ENCODE measurements at places on chromosomes 4 and X.

- H3K4me1 ChIP-seq, result no peaks in the 10 kb centered on the region
- H3K36me3 ChIP-seq, result no peaks in the 10 kb centered on the region
- DNase-seq, result no peak
- peaks cover 4% of the 10 kb centered on the region for H3K27me3 ChIP-seq
- H3K27ac ChIP-seq, result no peak overlapping the region
- no peak overlapping the region for H3K4me3 ChIP-seq
Measured at GRCh38 chrX:74389016-74389722, 32.1 kb upstream of the SLC16A2 start.

GRCh38 chrX:130719413-130719812 lies 183.6 kb downstream of the ENOX2 start:
- no peak overlapping the region for H3K4me3 ChIP-seq
- no peaks in the 10 kb centered on the region for H3K36me3 ChIP-seq
- no peak for DNase-seq
- no peaks in the 10 kb centered on the region for H3K4me1 ChIP-seq
- H3K27ac ChIP-seq, result no peak overlapping the region

DNA sequence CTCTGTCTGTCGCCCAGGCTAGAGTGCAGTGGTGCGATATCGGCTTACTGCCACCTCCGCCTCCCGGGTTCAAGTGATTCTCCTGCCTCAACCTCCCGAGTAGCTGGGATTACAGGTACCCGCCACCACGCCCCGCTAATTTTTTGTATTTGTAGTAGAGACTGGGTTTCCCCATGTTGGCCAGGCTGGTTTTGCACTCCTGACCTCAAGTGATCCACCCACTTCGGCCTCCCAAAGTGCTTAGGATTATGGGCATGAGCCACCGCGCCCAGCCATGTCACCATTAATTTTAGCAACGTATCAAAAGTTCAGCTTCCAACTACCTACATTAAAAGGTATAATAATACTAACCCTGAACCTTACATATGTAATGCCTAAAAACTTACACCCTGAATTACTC lies 940 bp upstream of the UTP3 start:
- peak overlapping the region; percentile 87 for H3K4me3 ChIP-seq
- DNase-seq, result peak; percentile 18
- H3K27ac ChIP-seq, result peak overlapping the region; percentile 99
- no peaks in the 10 kb centered on the region for H3K27me3 ChIP-seq
- peaks cover 30% of the 10 kb centered on the region for H3K4me1 ChIP-seq

GRCh38 chr4:37562592-37562991 lies 123.6 kb downstream of the RELL1 start:
- H3K4me3 ChIP-seq, result no peak overlapping the region
- H3K36me3 ChIP-seq, result no peaks in the 10 kb centered on the region
- H3K4me1 ChIP-seq, result no peaks in the 10 kb centered on the region
- no peak overlapping the region for H3K27ac ChIP-seq
- H3K27me3 ChIP-seq, result no peaks in the 10 kb centered on the region

DNA sequence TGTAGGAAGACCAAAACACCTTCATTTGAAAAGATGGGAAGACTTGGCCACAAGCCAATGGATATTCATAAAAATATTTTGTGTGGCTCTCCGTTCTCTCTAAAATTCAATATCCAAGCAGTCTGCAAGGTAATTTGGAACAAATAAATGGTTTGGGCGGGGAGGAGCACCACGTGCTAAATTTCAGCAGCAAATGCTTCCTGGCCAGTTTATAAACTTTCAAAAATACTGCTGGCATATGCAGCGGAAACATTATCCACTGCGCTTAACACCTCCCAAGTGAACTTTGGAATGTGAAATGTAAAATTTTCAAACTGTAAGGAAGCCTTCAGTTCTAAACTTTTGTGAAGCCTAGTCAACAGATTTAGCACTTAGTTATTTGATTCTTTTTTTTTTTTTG lies 191.0 kb downstream of the NSUN7 start:
- no peaks in the 10 kb centered on the region for H3K27me3 ChIP-seq
- no peaks in the 10 kb centered on the region for H3K4me1 ChIP-seq
- no peaks in the 10 kb centered on the region for H3K36me3 ChIP-seq
- no peak overlapping the region for H3K27ac ChIP-seq
- no peak for DNase-seq

GRCh38 chrX:39063037-39063436 lies 261.8 kb downstream of the MID1IP1 start:
- no peaks in the 10 kb centered on the region for H3K27me3 ChIP-seq
- H3K27ac ChIP-seq, result no peak overlapping the region
- no peaks in the 10 kb centered on the region for H3K36me3 ChIP-seq
